ENCODE measurements at places on chromosomes 3 and 15. TPM values are rescaled to one million over a fixed set of nuclear protein-coding genes. Genes with fewer than 3 reads are reported as not detected.

SIN3A gene
- total RNA-seq: 83.3 TPM

EFHB gene
- total RNA-seq: 0.57 TPM

EFL1 gene
- 27.7 TPM for total RNA-seq

FRMD5 gene
- 0.24 TPM for total RNA-seq

RHOV gene
- total RNA-seq: 0.53 TPM

ADCY5 gene
- not detected for total RNA-seq

PCSK6 gene
- total RNA-seq: 0.24 TPM

COPG1 gene
- total RNA-seq: 162 TPM

DNA sequence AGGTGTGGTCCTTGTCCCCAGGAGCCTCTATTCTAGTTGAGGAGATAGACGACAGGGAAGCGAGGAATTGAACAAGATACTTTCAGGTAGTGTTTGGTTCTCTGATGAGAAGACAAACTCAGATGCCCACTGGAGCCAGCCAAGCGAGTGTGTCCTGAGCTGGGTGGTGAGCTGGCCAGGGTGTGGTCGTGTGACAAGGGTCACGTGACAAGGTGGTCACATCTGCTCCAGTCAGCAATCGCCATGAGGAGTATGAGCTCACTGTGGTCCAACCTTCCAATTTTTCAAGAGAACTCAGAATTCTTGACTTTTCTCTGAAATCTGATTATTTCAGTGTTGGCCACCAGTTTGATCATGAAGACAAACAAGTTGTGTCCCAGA is 39.5 kb downstream of the SLC6A6 start:
- no peak overlapping the region for H3K27ac ChIP-seq
- no peaks in the 10 kb centered on the region for H3K27me3 ChIP-seq
- no peak for DNase-seq
- H3K4me3 ChIP-seq: no peak overlapping the region
- H3K4me1 ChIP-seq: peaks cover 8% of the 10 kb centered on the region

- peak overlapping the region; percentile 66 for H3K4me3 ChIP-seq
- H3K4me1 ChIP-seq: peaks cover 96% of the 10 kb centered on the region
- H3K36me3 ChIP-seq: peaks cover 35% of the 10 kb centered on the region
- no peaks in the 10 kb centered on the region for H3K27me3 ChIP-seq
These were observed 35.9 kb downstream of the OXNAD1 start for GRCh38 chr3:16300881-16301359.

DNA sequence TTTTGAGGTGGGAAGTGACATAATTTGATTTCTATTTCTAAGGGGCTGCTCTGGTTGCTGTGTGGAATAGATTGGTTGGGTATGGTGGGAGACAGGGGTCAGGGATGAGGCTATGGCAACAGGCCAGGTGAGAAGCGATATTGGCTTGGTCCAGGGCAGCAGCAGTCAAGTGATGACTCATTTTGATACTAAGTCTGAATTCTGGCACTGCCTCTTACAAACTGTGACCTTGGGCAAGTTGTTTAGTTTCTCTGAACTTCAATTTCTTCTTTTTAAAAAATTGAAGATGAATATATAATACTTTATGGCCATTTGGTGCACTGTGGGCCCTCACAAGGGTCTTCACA is 40.4 kb upstream of the CLSTN2 start:
- no peak for DNase-seq
- no peak overlapping the region for H3K4me3 ChIP-seq
- no peak overlapping the region for H3K27ac ChIP-seq
- H3K36me3 ChIP-seq: no peaks in the 10 kb centered on the region
- no peaks in the 10 kb centered on the region for H3K4me1 ChIP-seq

GRCh38 chr3:129360705-129361460 is 67.6 kb downstream of the EFCAB12 start:
- no peak for DNase-seq
- H3K4me1 ChIP-seq: no peaks in the 10 kb centered on the region
- no peaks in the 10 kb centered on the region for H3K36me3 ChIP-seq
- no peak overlapping the region for H3K4me3 ChIP-seq

DNA sequence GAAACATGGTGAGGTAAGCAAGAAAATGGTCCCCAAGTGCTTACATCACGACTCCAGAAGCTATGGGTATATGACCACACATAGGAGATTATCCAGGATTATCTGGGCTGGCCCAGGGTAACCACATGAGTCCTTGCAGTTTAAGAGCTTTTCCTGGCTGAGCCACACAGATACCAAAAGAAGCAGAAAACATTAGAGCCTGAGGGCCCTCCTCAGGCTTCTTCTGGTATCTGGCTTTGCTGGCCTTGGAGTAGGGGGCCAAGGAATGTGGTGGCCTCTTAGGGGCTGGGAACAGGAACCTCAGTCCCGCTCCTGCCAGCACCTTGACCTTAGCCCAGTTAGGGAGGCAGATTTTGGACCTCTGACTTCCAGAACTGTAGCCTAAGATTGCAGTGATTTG is 259.1 kb downstream of the KCNMB2 start:
- peaks cover 1% of the 10 kb centered on the region for H3K36me3 ChIP-seq
- H3K27me3 ChIP-seq: no peaks in the 10 kb centered on the region
- no peak overlapping the region for H3K4me3 ChIP-seq
- no peak overlapping the region for H3K27ac ChIP-seq

GRCh38 chr3:48402281-48402732 is 27.6 kb downstream of the PLXNB1 start:
- DNase-seq: peak; percentile 8
- no peaks in the 10 kb centered on the region for H3K36me3 ChIP-seq
- H3K4me3 ChIP-seq: no peak overlapping the region
- H3K27me3 ChIP-seq: peaks cover 1% of the 10 kb centered on the region

DNA sequence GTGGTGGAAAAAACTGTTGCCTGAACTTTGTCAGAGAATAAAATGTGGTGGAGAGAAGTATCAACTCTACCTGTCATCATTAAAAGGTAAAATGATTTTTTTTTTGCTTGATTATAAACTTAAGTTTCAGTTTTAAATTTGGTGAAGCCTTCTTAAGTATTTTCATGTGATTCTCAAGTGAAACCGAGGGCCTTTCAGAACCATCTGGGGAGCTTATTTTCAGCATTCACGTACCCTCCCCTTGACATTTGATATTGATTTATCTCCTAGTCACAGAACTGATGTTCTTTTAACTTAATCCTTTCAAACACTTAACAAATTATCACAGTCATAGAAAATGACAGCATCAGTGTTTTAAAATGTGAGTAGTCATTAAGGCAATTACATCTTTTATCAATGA is 38.5 kb downstream of the HPS3 start:
- H3K36me3 ChIP-seq: peaks cover 51% of the 10 kb centered on the region
- no peak for DNase-seq
- no peaks in the 10 kb centered on the region for H3K4me1 ChIP-seq
- no peak overlapping the region for H3K27ac ChIP-seq
- H3K4me3 ChIP-seq: no peak overlapping the region
- H3K27me3 ChIP-seq: no peaks in the 10 kb centered on the region

DNA sequence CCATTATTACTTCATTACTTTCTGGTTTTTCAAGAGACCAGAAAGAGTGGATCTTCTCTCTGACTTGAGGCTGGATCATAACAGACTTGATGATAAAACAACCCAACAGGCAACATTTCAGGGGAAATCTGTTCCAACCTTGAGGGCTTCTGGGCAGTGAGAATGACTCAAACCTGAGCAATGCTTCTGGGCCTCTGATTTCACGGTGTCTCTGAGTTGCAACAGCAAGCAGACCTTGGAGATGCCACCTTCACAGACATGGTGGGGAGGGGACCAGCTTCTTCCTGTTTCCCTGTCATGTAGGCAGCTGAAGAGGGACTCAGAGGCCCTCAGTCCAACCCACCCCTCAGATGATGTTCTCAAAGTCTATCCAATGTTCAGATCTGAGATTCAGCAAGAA is 104.0 kb downstream of the ABHD5 start:
- H3K4me1 ChIP-seq: no peaks in the 10 kb centered on the region
- peaks cover 18% of the 10 kb centered on the region for H3K27me3 ChIP-seq
- H3K36me3 ChIP-seq: no peaks in the 10 kb centered on the region
- H3K27ac ChIP-seq: no peak overlapping the region
- H3K4me3 ChIP-seq: no peak overlapping the region

DNA sequence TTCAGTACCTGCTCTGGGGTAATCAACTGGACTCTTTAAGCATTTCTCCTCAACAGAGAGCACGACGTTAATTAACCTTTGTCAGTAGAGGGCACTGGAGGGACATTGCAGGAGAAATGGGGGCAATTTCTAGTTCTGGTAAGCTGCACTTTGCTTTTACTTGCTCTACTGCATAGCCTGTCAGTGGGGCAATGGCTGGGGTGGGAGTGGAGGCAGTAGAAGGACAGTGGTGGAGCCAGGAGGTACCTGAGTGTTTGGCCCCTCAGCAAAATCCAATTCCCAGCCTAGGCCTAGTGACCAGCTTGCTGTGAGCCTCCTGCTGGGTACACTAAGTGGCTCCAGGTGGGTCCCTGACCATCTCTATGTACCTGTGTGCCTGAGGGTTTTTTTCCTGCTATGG is 18.3 kb upstream of the MED12L start:
- H3K4me1 ChIP-seq: no peaks in the 10 kb centered on the region
- H3K27ac ChIP-seq: no peak overlapping the region
- H3K4me3 ChIP-seq: no peak overlapping the region
- peak; percentile 13 for DNase-seq
- peaks cover 5% of the 10 kb centered on the region for H3K27me3 ChIP-seq
- no peaks in the 10 kb centered on the region for H3K36me3 ChIP-seq

GRCh38 chr3:178762385-178762784 is 226.1 kb downstream of the KCNMB2 start:
- no peak overlapping the region for H3K4me3 ChIP-seq
- H3K27ac ChIP-seq: no peak overlapping the region
- no peaks in the 10 kb centered on the region for H3K4me1 ChIP-seq
- H3K36me3 ChIP-seq: no peaks in the 10 kb centered on the region

DNA sequence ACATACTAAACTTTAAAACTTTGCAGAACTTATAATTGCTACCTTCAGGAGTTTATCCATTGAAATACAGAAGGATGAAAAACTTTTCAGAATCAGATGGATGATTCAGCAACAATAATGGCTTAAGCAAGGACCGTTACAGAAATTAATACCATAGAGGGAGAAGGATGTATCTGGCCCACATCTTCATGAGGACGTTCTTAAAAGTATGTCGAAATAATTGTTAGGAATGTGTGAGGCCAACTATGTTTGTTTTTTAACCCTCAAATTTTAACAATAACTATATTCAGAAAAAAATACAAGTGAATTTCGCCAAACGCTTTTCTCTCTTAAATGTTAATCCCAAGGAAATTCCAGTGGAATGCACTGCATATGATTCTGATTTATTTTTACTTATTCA is 105.2 kb upstream of the EPHA3 start:
- no peak overlapping the region for H3K27ac ChIP-seq
- DNase-seq: no peak
- H3K36me3 ChIP-seq: no peaks in the 10 kb centered on the region

DNA sequence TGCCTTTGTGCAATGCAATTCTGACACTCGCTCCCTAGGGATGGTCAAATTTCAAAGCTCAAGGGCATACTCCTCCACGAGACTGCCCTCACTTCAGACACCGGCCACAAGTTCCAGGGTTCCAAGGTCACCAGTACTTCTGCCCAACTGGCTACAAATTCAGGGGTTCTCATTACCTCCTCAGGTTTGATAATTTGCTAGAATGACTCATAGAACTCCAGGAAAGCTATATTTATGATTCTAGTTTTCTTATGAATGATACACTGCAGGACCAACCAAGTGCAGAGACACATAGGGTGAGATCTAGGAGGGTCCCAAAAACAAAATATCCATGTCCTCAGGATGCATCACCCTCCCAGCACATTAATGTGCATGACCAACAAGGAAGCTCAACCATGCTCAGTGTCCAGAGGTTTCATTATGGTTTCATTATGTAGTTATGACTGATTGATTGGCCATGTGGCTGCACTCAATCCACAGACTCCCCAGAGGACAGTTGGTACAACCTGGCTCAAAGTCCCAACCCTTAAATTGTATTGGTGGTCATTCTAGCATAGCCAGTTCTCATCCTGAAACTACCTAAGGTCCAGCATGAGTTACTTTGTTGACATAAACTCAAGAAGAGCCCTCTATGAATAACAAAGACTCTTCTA is 170.4 kb upstream of the LRRN1 start:
- H3K4me1 ChIP-seq: no peaks in the 10 kb centered on the region
- no peak overlapping the region for H3K27ac ChIP-seq
- no peaks in the 10 kb centered on the region for H3K36me3 ChIP-seq

DNA sequence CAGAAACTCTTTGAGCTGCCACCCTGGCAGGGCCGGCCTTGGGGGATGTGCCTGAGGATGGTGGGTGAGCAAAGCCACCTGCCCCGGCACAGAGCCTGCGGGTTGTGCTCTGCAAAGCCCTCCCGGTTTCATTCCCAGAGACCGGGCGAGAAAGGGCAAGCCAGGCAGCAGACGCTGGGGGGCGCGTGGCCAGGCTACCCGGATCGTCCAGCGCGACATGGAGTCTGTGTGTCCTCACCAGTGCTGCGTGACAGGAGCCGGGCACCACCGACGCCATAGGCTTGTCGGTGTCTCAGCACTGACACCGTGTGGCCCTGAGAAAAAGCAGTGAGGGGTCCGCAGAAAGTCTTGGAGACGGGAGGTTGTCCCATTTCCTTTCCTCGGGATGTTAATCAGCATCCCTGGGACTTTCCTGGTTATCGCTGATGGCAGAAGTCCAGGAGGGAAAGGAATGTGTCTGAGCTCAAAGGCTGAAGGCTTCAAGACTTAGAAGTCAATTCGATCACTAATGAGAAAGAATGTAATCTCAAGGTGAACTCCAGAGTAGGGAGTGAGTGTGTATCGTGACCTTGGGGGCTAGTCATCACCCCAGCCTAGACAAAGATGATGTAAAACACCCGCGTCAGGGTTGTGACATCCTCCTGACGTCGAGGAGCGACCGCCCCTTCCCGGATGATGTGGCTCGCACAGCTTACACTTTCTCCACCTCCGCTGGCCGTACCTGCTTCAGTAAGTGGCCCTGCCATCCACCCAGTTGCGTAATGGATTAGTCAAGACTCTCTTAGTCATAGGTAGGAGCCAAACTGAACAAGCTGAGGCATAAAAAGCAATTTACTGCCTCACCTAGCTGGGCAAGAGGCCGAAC is 36.3 kb upstream of the PLA2G4E start:
- DNase-seq: peak; percentile 81
- peaks cover 24% of the 10 kb centered on the region for H3K27me3 ChIP-seq
- H3K27ac ChIP-seq: no peak overlapping the region
- H3K4me3 ChIP-seq: peak overlapping the region; percentile 48
- H3K36me3 ChIP-seq: no peaks in the 10 kb centered on the region
- H3K4me1 ChIP-seq: peaks cover 13% of the 10 kb centered on the region

DNA sequence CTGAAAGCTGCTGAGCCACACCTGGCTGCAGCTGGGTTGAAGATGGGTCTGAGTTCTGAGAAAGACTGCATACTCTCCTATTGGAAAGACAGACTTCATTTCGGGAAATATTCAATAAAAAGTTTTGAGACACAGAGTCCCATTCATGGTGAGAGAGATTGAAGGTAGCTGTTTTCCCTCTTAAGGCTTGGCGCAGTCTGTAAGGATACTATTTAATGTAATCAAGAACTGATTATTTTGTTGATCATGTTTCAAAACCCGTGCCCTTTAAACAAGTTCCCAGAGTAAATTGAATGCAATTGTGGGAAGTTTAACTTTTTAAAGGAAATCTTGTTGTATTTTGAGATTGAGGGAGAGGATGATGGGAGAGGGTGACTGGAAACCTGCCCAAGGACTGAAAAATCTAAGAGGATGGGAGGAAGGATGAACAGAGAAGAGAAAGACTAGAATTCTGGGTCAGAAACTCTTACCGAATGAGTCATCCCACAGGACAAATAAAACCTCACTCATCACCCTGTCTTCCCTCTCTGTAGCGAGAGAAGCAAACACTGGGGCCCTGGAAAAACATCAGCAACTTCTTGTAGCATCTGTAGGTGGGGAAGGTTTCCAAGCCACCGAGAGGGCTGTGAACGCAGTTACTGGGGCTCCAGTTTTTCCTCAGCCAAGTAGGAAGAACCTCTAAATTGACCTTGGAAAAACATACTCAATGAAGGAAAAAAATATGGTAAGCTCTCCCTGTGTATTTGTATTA is 193.2 kb upstream of the TPRG1 start:
- DNase-seq: no peak
- no peaks in the 10 kb centered on the region for H3K36me3 ChIP-seq
- peaks cover 7% of the 10 kb centered on the region for H3K4me1 ChIP-seq

Data from activated CD4-positive, alpha-beta memory T cell treated with anti-CD3 and anti-CD28 coated beads for 36 hours (primary cell).